Panc1 (cell line): ENCODE measurements at places on chromosomes 6 and 20. TPM values are rescaled to one million over a fixed set of nuclear protein-coding genes. Genes with fewer than 3 reads are reported as not detected.

Gene MEI4
- total RNA-seq, result 0.05 TPM

Gene RAB22A
- 21.1 TPM for total RNA-seq

Gene SKIC2
- total RNA-seq, result 121 TPM

Gene APOBEC2
- not detected for total RNA-seq

Gene FAXC
- total RNA-seq, result 9.0 TPM

Gene LKAAEAR1
- total RNA-seq, result 0.67 TPM

Gene SLC26A8
- not detected for total RNA-seq

Gene WFDC5
- total RNA-seq, result not detected

Gene KCNK5
- 0.77 TPM for total RNA-seq

Gene TCEA2
- total RNA-seq, result 38.5 TPM

Gene OR2H1
- not detected for total RNA-seq

Gene TAGAP
- 0.13 TPM for total RNA-seq

Gene STMND1
- not detected for total RNA-seq

Gene AVP
- not detected for total RNA-seq

Gene HDGFL1
- total RNA-seq, result not detected

Gene BACH2
- total RNA-seq, result 1.6 TPM

Gene TNFAIP3
- total RNA-seq, result 15.0 TPM

Gene ULBP1
- 3.1 TPM for total RNA-seq

Gene SLC22A7
- total RNA-seq, result not detected

Gene OVOL2
- total RNA-seq, result 0.77 TPM

Gene SYNDIG1
- not detected for total RNA-seq

Gene HTR1B
- 14.0 TPM for total RNA-seq

Gene CTCFL
- 0.05 TPM for total RNA-seq

Gene TRPC4AP
- total RNA-seq, result 48.4 TPM

Gene TP53TG5
- total RNA-seq, result not detected

Gene RSPO4
- 0.54 TPM for total RNA-seq

Gene NKAIN4
- 5.5 TPM for total RNA-seq

Gene HEY2
- not detected for total RNA-seq

Gene RHAG
- 0.23 TPM for total RNA-seq

Gene KIAA1755
- total RNA-seq, result 0.08 TPM

Gene CALHM6
- total RNA-seq, result not detected

Gene KCNQ2
- total RNA-seq, result 19.4 TPM

Gene GJA10
- not detected for total RNA-seq

Gene CRISP3
- total RNA-seq, result not detected

Gene GMPR
- total RNA-seq, result 3.5 TPM

Gene SUMO4
- total RNA-seq, result 1.1 TPM

Gene ATF6B
- 127 TPM for total RNA-seq

Gene EDN3
- total RNA-seq, result not detected

Gene HLA-DRA
- total RNA-seq, result 1.7 TPM

Gene EPB41L1
- total RNA-seq, result 8.6 TPM

Gene MYBL2
- 138 TPM for total RNA-seq

Gene GABBR1
- total RNA-seq, result 11.9 TPM

Gene C6orf163
- 1.3 TPM for total RNA-seq

Gene MEP1A
- total RNA-seq, result not detected
